Fibroblast of the aortic adventitia (primary cell): ENCODE measurements at places on chromosomes 3 and 15.

DNA sequence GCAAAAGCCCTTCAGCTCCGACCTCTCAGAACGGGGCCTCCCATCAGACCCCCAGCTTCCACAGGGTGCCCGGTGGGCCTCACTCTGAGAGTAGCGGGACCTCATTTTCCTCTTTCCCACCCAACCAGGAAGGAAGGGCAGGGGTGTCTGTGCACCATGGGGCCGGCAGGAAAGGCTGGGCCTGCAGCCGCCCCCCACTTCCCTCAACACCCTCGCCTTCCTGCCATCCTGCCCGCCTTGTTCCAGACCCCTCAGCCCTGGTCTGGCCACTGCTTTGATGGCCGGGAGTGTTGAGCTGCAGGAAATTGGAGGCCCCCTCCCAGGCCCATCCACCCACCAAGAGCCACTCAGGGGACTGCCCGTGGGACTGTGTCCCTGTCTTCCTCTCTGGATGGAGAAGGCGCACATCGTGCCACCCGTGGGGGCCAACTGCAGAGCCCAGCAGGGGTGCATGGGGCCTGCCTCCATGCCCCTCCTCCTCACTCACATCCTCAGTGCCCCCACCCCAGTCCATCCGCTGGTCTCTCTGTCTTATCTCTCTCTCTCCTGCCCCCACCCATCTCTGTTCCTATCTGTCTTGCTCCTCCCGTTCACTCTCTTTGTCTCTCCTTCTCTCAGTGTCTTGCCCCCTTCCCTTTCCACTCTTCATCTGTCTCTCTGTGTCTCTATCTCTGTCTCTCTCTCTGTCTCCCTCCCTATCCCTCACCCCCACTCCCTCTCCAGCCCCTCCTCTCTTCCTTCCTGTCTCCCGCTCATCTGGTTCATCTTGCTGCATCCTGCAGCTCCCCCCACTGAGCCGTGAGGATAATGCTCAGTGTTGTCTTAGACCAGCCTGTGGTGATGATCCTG, 1.8 kb upstream of the PLXND1 start:
- DNase-seq: peak; percentile 46

GRCh38 chr3:183896610-183897009, 11.9 kb upstream of the PARL start:
- DNase-seq: no peak

- DNase-seq: no peak
Observed at GRCh38 chr3:126160243-126161210, 19.9 kb downstream of the ALDH1L1 start.

DNA sequence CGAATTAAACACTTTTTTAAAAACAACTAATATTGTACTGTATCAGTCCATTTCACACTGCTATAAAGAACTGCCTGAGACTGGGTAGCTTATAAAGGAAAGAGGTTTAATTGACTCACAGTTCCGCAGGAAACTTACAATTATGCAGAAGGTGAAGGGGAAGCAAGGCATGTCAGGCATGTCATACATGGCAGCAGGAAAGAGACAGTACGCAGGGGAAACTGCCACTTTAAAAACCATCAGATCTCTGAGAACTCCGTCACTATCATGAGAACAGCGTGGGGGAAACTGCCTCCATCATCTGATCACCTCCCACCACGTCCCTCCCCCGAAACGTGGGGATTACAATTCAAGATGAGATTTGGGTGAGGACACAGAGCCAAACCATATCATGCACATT, 162.8 kb upstream of the TPM1 start:
- no peak for DNase-seq

GRCh38 chr15:25092661-25093060, 137.9 kb downstream of the SNRPN start:
- peak; percentile 1 for DNase-seq

- peak; percentile 91 for DNase-seq
Observed at GRCh38 chr3:195697582-195698324, 23.0 kb upstream of the MUC20 start.

DNA sequence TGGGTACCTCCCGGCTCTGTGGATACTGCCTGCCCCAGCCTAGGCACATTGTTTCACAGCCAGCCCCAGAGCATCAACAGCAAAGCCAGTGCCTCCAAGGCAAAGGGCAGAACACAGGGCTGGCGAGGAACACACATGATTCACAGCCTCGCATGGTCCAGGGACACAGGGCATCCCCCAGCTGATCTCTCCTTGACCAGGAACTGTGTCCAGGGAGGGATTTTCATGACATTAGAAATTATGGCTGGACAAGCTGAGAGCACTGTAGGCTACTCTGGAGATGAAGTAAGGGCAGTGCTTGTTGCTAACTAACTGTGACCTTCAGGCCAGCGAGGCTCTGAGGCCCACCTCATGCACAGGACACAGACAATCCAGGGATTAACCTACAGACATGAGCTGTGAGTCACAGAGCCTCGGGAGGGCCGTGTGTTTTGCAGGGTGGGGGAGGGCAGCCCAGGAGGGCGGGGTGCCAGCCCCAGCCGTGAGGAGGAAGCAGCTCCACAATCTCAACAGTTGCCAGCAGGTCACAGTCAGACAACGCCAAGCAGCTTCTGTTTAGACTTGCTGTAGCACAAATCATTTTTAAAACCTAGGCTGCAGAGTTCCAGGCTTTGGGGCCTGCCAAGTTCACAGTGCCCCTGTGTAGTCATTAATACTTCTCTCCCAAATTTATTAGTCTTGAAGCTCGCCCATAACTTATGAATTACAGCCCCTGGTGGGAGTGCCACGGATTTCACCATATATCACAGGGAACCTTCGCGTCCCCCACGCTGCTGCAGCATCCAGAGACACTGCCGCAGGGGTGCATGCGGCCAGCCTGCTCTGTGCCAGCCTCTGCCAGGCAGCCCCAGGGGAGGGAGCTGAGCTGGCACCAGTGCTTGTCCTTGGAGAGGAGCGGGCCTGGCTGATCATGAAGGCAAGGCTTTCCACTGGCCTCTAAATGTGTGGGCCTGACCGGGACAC, 114.7 kb downstream of the ETFA start:
- peak; percentile 81 for DNase-seq

DNA sequence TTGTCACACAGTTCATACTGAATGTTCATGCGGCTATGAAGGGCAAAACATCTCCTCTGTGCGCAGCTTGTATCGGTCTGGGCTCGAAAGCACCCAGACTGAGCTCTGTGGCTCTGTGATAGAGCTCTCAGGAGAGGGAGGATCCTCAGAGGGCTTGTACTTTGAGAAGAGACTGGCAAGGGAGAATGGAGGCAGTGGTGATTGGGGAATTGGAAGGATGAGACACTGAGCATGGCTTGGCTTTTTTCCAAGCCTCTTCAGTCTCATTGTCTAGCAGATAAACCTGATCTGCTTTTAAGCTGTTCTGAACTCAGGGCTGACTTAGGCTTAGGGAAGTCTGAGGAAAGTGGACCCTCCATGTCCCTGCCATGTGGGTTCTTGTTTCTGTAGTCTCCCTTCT, 43.0 kb downstream of the RAD54L2 start:
- peak; percentile 21 for DNase-seq

DNA sequence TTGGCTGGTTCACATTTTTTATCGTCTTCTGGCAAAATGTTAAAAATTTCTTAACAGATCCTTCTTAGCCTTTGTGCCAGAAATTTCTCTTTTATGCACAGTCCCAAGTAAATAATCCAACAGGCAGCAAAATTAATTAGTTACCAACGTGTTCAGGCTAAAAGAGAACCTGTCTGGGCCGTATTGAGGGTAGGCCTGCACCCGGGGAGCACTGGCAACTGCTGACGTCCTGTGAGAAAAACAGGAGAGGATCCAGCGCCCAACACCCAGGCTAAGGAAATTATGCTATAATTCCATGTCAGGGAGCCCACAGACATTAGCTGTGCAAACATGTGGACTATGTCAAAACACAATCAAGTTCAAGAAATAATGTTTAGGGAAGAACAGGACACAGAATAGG, 30.7 kb upstream of the CSTA start:
- no peak for DNase-seq
